ENCODE measurements at places on chromosomes 3 and 15. TPM values are rescaled to one million over a fixed set of nuclear protein-coding genes. Genes with fewer than 3 reads are reported as not detected.
A peak's percentile ranks its signal among the peaks of the same experiment; 100 is the strongest.

TMC3 gene
- not detected for total RNA-seq

CTXN2 gene
- 0.06 TPM for total RNA-seq

TBCCD1 gene
- 13.3 TPM for total RNA-seq

CCDC33 gene
- total RNA-seq = 0.63 TPM

CHMP2B gene
- total RNA-seq = 37.8 TPM

SLC30A4 gene
- total RNA-seq = 7.4 TPM

OR5K2 gene
- total RNA-seq = not detected

RSL24D1 gene
- 60.4 TPM for total RNA-seq

ACTC1 gene
- total RNA-seq = 25.0 TPM

ARHGEF26 gene
- total RNA-seq = 4.8 TPM

TMEM207 gene
- not detected for total RNA-seq

DNA sequence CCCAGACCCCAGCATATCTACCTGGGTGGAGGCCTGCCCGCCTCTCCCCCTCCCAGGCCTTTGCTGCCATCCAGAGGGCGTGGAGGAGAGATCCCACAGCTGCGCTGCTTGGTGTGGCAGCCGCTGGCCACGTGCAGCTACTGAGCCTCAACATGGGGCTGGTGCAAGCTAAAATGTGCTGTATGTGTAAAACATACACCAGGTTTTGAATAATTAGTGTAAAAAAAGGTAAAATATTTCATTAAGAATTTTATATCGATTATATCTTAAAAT lies 95.8 kb downstream of the SEC22A start:
- H3K4me1 ChIP-seq = no peaks in the 10 kb centered on the region
- H3K27ac ChIP-seq = no peak overlapping the region
- no peaks in the 10 kb centered on the region for H3K36me3 ChIP-seq
- DNase-seq = no peak
- H3K4me3 ChIP-seq = no peak overlapping the region
- no peaks in the 10 kb centered on the region for H3K27me3 ChIP-seq

GRCh38 chr3:147793841-147794240 lies 384.7 kb downstream of the ZIC1 start:
- no peak overlapping the region for H3K4me3 ChIP-seq
- DNase-seq = no peak
- no peaks in the 10 kb centered on the region for H3K27me3 ChIP-seq
- no peak overlapping the region for H3K27ac ChIP-seq

DNA sequence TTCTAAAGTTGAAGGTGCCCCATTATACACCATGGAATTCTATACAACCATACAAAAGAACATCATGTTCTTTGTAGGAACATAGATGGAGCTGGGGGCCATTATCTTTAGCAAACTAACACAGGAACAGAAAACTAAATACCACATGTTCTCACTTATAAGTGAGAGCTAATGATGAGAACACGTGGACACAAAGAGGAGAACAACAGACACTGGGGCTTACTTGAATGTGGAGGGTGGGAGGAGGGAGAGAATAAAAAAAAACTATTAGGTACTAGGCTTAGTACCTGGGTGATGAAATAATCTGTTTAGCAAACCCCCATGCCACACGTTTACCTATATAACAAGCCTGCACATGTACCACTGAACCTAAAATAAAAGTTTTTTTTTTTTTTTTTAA lies 342.7 kb downstream of the PLCL2 start:
- no peaks in the 10 kb centered on the region for H3K4me1 ChIP-seq
- DNase-seq = no peak
- no peaks in the 10 kb centered on the region for H3K36me3 ChIP-seq
- no peak overlapping the region for H3K27ac ChIP-seq

DNA sequence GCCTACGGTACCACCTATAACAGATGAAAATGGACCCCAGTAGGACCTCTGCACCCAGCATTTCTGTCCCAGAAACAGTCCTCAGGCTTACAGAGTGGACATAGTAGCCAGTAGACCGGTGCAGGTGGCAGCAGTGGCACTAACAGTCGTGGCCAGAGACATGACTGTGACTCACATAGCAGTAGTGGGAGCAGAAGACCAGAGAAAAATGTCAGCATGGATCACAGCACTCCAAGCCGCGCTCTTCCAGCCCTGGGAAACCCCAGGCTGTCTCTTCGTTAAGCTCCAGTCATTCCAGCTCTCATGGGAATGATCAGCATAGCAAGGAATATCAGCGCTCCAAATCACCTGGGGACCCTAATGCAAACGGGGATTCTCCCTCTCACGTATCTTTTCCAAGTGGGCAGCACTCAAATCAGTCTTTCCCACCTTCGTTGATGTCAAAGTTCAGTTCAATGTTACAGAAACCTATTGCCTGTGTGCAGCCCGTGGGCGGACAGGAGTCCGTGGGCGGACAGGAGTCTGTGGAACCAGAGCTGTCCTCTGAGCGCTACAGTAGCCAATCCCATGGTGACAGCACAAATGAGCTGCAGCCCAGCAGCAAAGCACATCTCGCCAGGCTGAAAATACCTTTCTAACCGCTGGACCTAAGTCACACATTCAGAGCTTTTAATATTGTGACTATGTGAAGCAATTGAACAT lies 10.5 kb downstream of the BFSP2 start:
- peaks cover 2% of the 10 kb centered on the region for H3K27me3 ChIP-seq
- no peak overlapping the region for H3K27ac ChIP-seq
- no peaks in the 10 kb centered on the region for H3K36me3 ChIP-seq

DNA sequence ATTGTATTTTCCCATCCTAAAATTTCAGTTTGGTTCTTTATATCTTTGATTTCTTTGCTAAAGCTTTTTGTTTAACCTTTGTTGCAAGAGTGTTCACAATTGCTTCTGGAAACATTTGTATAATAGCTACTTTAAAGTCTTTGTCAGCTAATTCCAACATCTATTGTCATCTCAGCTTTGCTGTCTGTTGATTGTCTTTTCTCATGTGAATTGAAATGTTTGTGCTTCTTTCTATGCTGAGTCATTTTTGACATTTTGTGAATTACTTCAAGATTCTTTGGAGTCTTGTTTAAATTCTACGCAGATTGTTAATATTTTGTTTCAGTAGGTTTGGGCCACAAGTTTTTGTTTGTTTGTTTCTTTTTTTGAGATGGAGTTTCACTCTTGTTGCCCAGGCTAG lies 73.2 kb downstream of the SUCNR1 start:
- H3K4me3 ChIP-seq = no peak overlapping the region
- H3K27ac ChIP-seq = no peak overlapping the region
- DNase-seq = no peak
- H3K27me3 ChIP-seq = no peaks in the 10 kb centered on the region

GRCh38 chr15:67120839-67121643 lies 55.6 kb downstream of the SMAD3 start:
- no peak overlapping the region for H3K4me3 ChIP-seq
- peak; percentile 98 for DNase-seq
- H3K36me3 ChIP-seq = no peaks in the 10 kb centered on the region
- H3K27me3 ChIP-seq = no peaks in the 10 kb centered on the region
- H3K4me1 ChIP-seq = peaks cover 11% of the 10 kb centered on the region

GRCh38 chr15:85618956-85619491 lies 175.7 kb downstream of the KLHL25 start:
- H3K27ac ChIP-seq = peak overlapping the region; percentile 72
- no peaks in the 10 kb centered on the region for H3K36me3 ChIP-seq
- peak; percentile 91 for DNase-seq
- H3K27me3 ChIP-seq = no peaks in the 10 kb centered on the region
- H3K4me1 ChIP-seq = peaks cover 5% of the 10 kb centered on the region
- H3K4me3 ChIP-seq = peak overlapping the region; percentile 62

DNA sequence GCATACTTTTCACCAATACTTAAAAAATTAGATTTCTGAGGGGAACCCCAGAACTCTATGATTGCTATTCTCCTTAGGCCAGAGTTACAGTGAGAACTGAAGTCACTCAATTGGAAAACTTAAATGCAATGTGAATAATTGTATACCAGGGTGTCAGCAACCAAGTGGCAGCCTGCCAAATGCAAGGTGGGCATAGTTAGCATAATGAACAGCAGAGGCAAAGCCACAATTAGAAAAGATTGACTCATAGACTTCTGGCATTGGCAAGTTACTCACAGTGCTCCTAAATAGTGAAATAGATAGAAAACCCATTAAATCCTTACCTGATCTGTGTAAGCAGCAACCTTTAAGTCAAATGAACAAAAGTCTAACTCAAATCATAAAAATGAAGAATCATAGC lies 94.9 kb downstream of the BCHE start:
- no peaks in the 10 kb centered on the region for H3K27me3 ChIP-seq
- no peaks in the 10 kb centered on the region for H3K36me3 ChIP-seq
- no peaks in the 10 kb centered on the region for H3K4me1 ChIP-seq

DNA sequence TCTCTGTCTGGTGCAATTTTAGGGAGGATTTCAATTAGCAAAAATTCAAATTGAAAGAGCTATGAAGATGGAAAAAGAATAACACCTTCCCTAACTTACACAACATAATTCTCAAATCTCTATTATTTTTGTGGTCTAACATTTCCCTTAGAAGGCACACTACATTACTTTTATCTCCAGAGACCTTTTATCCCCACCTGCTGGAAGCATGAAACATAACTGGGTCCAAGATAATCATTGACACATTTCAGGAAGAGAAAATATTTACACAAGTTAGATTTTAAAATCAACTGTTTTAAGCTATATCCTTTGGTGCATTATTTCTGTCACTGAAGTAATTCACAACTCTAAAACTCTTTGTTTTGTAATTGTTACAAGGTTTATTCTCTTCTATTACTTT lies 779.5 kb downstream of the ROBO1 start:
- DNase-seq = no peak
- no peaks in the 10 kb centered on the region for H3K27me3 ChIP-seq
- no peaks in the 10 kb centered on the region for H3K4me1 ChIP-seq
- H3K4me3 ChIP-seq = no peak overlapping the region
- no peaks in the 10 kb centered on the region for H3K36me3 ChIP-seq

- no peaks in the 10 kb centered on the region for H3K4me1 ChIP-seq
- no peaks in the 10 kb centered on the region for H3K27me3 ChIP-seq
- no peak overlapping the region for H3K4me3 ChIP-seq
- DNase-seq = no peak
Observed at GRCh38 chr3:162489853-162490252, 993.2 kb downstream of the OTOL1 start.

DNA sequence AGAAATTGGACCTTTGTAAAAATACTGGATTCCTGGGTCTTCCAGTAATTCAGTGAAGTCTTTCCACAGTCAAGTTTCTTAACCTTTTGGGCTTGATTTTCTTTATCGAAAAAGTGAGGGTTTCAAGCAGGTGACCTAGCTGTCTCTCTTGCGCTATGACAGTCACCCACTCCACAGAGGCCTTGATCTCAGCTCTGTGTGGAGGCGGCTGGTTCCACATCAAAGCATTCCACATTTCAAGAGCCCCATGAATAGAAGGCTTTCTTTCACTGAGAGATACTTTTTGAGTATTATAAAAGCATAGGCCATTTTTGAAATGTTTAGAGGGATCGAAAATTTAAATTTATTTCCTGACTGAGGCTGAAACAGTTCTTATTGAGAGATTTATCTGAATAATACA lies 43.9 kb downstream of the GABRA5 start:
- DNase-seq = no peak
- H3K4me1 ChIP-seq = no peaks in the 10 kb centered on the region
- H3K4me3 ChIP-seq = no peak overlapping the region
- H3K36me3 ChIP-seq = no peaks in the 10 kb centered on the region
- H3K27me3 ChIP-seq = no peaks in the 10 kb centered on the region

GRCh38 chr3:113536627-113537101 lies 4.3 kb downstream of the SIDT1 start:
- H3K4me1 ChIP-seq = no peaks in the 10 kb centered on the region
- no peaks in the 10 kb centered on the region for H3K27me3 ChIP-seq
- no peaks in the 10 kb centered on the region for H3K36me3 ChIP-seq
- no peak overlapping the region for H3K4me3 ChIP-seq
- H3K27ac ChIP-seq = no peak overlapping the region

GRCh38 chr3:52777127-52777958 lies at the start of gene ITIH1:
ITIH1 (plus strand) TSS chr3:52777599; CDS start chr3:52777616, 17 bp downstream.
- no peak within 1 kb of the TSS for H3K4me3 ChIP-seq
- DNase-seq = peak; percentile 24
- no peaks in the 10 kb centered on the region for H3K36me3 ChIP-seq
- no peaks in the 10 kb centered on the region for H3K27me3 ChIP-seq

DNA sequence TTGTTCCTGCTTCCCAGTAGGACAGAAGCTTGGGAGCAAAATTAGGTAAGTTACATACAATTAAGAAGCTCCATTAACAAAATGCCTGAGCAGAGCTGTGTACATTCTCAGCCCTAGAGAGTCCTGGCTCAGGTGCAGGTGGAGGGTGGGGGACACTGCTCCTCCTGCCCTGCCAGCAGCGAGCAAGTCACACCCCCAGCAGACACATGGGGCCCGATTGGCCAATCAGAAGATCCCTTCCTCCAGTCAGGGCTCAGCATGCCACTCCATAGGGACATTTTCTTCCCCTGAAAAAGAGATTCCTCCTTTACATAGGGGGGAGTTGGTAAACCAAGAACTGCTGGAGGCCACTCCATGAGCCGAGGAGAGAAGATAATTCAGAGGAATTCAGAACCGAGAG lies 62.1 kb downstream of the PLXNA1 start:
- no peak overlapping the region for H3K4me3 ChIP-seq
- H3K4me1 ChIP-seq = peaks cover 22% of the 10 kb centered on the region
- no peak overlapping the region for H3K27ac ChIP-seq
- H3K27me3 ChIP-seq = no peaks in the 10 kb centered on the region
- peak; percentile 31 for DNase-seq

GRCh38 chr3:61177450-61177849 lies 73.8 kb downstream of the FHIT start:
- no peaks in the 10 kb centered on the region for H3K4me1 ChIP-seq
- H3K27me3 ChIP-seq = no peaks in the 10 kb centered on the region
- DNase-seq = no peak
- H3K4me3 ChIP-seq = no peak overlapping the region

GRCh38 chr15:92365084-92365483 lies 28.6 kb upstream of the ST8SIA2 start:
- no peaks in the 10 kb centered on the region for H3K4me1 ChIP-seq
- DNase-seq = no peak
- H3K4me3 ChIP-seq = no peak overlapping the region
- no peaks in the 10 kb centered on the region for H3K36me3 ChIP-seq
- no peaks in the 10 kb centered on the region for H3K27me3 ChIP-seq

- H3K4me1 ChIP-seq = no peaks in the 10 kb centered on the region
- no peaks in the 10 kb centered on the region for H3K36me3 ChIP-seq
- no peak for DNase-seq
- no peaks in the 10 kb centered on the region for H3K27me3 ChIP-seq
- H3K4me3 ChIP-seq = no peak overlapping the region
Observed at GRCh38 chr3:157618075-157618760, 115.0 kb upstream of the VEPH1 start.

All from kidney (tissue), 22 donors.